Mucosa of descending colon (tissue), 3 donors: ENCODE measurements at places on chromosomes 11 and 22. TPM values are rescaled to one million over a fixed set of nuclear protein-coding genes. Genes with fewer than 3 reads are reported as not detected.
A peak's percentile ranks its signal among the peaks of the same experiment; 100 is the strongest.

Gene CADM1
- 20.2 TPM for total RNA-seq

DNA sequence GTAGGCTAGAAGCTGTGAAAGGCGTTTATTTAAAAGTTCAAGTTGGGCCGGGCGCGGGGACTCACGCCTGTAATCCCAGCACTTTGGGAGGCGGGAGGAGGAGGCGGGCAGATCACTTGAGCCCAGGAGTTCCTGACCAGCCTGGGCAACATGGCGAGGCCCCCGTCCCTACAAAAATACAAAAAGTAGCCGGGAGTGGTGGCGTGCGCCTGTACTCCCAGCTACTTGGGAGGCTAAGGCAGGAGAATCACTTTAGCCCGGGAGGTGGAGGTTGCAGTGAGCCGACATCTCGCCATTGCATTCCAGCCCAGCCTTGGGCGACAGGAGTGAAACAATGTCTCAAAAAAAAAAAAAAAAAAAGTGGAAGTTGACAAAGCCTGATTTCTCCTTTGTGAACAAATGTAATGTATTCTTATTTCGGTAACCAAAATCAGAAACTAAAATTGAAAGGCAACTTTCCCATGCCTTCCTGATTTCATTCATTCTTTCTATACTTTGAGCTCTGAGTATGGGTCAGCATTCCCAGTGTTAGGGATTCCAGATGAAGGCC lies 825 bp downstream of the PTPMT1 start:
- peak; percentile 46 for DNase-seq

Gene AIFM3
- 181 TPM for total RNA-seq

- DNase-seq = no peak
These were observed 595.1 kb downstream of the SOX6 start for GRCh38 chr11:15761235-15761634.

DNA sequence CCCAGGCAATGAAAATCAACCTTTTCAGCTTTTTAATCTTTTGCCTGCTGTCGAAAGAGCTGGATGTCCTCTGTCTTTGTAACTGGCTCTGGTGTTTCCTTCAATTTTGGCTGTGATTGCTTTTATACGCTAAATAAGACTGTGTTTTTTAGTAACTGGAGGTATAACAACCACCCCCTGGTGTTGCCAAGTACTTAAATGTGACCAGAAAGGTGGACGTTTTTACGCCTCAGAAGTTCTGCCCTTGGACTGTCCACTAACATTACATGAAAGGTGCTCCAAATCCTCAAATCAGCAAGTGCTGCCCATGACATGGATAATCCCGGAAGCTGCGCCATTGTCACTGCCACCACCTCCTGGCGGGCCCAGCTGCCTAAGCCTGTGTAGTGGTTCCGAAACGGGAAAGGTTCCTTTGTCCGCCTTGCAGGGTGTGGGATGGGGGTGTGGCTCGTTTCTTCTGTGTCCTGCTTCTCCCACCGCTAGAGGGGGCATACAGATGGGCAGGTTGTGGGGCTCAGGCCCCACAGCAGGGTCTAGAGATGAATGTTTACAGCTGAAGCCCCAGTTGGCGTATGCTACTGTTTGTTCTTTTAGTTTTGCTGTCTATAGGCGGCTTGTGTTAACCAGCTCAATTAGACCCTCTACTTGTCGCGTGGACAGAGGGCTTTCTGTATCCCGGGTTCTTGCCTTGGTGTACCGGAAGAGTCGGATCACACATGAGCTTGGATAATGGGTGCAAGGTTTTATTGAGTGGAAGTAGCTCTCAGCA lies 82.2 kb upstream of the SEPTIN5 start:
- no peak for DNase-seq

- DNase-seq = peak; percentile 56
These were observed 12.2 kb downstream of the LSP1 start for GRCh38 chr11:1864831-1865665.

Gene TEAD1
- total RNA-seq = 196 TPM

DNA sequence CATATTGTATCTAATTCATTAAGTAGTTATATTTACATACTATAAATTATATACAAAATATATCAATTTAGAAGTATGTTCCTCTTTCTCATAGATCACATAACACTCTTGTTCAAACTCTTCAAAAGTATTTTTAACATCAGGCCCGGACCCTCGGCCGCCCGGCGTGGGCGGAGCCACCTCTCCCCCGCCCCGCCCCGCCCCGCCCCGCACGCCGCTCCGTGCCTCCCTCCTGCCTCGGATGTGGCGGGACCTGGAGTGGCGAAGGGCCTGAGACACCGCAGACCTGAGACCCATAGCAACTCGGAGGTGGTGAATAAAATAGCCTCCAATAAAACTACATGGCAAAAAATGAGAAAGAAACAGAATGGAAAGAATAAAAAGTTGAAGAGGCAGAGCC lies 105.9 kb upstream of the BDNF start:
- DNase-seq = no peak

Gene CRYBA4
- not detected for total RNA-seq

Gene DERL3
- total RNA-seq = 18.8 TPM

- no peak for DNase-seq
These were observed 25.5 kb downstream of the PTPRJ start for GRCh38 chr11:48005831-48006270.

DNA sequence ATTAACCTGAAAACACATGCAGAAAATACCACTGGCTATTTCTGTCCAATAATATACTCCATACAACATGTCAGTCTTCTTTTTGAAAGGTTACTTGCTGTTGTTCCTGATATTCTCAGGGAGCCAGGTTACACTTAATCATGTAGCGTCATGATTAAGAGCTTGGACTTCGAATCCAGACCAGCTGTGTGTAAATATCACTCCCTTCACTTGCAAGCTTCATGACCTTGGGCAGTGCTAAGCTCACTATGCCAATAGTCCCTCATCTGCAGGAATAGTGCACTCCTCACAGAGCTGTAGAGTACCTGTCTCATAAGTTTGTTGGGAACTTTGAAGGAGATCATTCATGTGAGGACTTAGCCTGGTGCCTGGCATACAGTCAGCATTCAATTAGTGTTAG lies 1.9 kb downstream of the HTR3B start:
- no peak for DNase-seq

DNA sequence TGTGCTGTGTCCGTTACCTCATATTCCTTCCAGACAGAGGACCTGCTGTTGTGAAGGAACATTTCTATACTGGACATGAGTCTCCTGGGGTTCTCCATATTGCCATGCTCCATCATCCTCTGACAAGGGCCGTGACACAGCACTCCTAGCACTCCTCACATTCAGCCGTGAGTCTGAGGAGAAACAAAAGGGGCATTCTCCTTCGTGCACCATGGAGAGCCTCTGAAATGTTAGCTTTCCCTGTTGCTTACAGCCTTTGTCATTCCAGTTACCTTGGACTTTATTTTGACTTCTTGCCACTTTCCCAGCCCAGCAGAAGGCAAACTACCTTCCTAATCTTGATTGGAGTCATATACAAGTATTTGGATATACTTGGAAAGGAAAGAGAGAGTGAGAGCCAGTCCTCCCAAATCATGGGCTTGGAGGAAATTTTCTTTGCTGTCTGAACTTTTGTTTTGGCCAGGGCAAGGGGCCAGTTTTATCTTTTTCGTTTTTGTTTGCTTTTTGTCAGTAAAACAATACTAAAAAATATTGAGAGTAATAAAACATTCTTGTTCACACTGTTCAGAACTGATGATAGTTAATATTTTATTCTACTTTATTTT lies 29.1 kb upstream of the TECTA start:
- no peak for DNase-seq

Gene SLC22A6
- not detected for total RNA-seq

Gene UBASH3B
- 3.9 TPM for total RNA-seq

GRCh38 chr11:45017329-45017728 lies 66.6 kb upstream of the TP53I11 start:
- no peak for DNase-seq

Gene ZBTB16
- total RNA-seq = 82.1 TPM

DNA sequence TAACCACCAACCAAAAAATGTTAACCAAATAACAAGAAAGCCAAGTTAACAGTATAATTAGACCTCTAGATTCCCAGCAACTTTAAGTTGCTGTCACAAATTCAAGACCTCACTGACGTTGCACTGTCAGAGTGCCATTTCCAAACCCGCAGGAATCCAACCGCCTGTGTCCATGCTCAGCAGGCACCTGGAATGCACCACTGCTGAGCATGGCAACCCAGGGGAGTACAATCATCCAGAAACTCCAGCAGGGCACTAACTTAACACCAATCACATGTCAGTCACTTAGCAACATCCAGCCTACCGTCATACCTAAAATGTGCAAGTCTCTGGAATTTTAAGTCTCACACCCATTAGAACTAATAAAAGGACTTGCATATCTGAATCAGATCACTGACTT lies 48.8 kb downstream of the SMCO4 start:
- DNase-seq = no peak

Gene GRIK4
- 0.51 TPM for total RNA-seq

GRCh38 chr22:22535662-22536061 lies 15.6 kb upstream of the ZNF280A start:
- no peak for DNase-seq

DNA sequence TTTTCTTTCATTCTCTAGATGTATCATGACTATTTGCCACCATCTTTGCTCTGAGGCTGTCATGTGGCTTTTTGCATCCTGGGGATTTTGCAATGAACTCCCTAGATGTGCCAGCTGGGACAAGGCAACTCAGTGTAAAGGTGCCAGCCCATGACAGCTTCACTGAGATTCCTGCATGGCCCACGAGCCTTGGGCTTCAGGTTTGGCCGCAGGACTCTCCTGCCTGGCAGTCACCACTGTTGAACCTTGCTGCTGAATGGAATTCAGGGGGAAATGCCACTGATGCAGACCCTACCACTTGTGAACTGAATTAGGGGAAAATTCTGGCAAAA lies 385.2 kb downstream of the SOX6 start:
- no peak for DNase-seq

Gene DUSP8
- total RNA-seq = 28.2 TPM

Gene PLAAT5
- 1.3 TPM for total RNA-seq

DNA sequence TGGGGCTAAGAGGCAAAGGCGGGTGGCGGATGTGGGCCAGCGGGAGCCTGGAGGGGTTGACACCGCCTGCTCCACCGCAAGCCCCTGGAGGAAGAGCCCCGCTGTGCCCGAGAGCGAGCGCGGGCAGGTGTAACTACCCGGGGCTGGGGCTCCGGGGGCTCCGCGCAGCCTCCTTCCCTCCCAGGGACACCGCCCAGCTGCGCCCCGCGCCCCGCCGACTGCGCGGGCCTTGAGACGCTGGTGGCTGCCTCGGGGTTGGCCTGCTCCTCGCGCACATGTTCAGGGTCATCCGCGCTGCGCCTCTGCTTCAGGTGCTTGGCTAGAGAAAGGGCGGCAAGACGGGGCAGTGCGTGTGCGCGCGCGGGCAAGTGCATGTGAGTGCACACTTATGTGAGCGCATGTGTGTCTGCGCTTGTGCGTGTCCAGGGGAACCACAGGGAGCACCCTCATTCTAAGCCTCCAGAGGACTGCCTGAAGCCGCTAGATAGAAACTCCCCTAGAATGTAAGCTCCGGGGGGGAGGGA lies 197.5 kb upstream of the TMEM45B start:
- no peak for DNase-seq

DNA sequence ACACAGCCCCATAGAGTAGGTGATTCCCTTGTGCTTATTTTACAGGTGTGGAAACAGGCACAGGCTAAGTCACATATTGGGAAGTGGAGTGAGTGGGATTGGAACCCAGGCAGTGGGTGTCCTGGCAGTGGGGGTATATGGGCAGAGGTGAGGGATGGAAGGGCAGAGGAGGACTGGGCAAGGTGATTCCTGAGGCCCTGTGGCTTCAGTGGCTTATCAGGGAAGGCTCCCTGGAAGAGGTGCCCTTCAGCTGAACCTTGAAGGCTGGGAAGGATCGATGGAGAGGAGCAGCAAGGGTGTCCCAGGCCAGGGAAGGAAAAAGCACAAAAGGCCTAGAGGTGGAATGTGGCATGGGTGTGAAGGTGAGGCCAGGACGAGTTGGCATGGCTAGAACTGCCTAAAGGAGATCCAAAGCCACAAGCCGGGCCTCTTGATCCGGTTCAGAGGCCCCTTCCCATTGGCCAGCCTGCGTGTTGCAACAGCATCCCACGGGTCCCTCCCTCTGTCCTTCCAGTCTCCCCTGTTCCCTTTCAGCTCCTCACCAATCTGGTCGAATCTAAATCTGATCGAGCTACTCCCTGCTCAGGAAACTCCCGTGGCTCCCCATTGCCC lies 41.7 kb downstream of the MCM5 start:
- DNase-seq = no peak

GRCh38 chr11:62905927-62906531 lies 15.1 kb downstream of the CHRM1 start:
- peak; percentile 74 for DNase-seq
